ENCODE measurements at places on chromosomes 1 and 21. TPM values are rescaled to one million over a fixed set of nuclear protein-coding genes. Genes with fewer than 3 reads are reported as not detected.

Gene SYT11
- 20.6 TPM for total RNA-seq

DNA sequence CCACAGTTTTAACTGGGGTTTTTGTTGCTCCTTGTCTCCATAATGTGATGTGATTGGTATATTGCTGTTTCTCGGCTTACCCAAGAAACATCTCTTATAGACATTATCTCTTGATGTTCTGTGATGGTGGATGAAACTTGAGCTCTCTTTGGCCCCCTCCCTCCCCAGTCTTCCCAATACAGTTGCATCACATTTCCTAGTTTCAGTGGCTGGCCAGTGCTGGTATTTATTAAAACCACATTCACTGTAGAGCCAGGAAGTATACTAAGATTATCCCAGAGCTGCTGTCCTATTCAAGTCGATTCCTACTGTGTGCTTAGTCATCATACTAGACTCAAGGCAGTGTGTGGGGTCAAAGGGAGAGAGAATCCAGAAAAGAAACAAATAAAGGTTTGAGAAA is 244.4 kb downstream of the KAZN start:
- no peak for DNase-seq

GRCh38 chr1:240091614-240092300 is at the start of gene FMN2:
FMN2 (plus strand) TSS chr1:240091883; CDS start chr1:240092110, 227 bp downstream.
- DNase-seq: peak; percentile 71

Gene LCE1C
- not detected for total RNA-seq

DNA sequence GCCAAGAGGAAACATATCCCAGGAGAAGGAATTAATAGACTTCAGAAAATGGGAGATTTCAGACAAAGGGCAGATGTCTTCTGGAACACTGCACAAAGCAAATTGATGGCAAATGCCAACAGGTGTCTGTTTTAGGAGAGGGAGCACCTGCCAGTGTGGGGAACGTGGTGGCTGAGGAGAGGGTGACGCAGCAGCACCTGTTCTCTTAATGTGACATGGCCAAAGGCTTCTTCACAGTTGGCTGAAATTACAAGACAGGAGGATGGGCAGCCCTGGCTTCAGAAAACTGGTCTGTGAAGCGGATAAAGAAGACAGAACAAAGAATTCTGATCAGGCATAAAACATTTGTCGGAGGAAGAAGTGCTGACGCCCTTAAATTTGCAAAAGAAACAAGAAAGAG is 178.7 kb upstream of the RUNX1 start:
- no peak for DNase-seq

DNA sequence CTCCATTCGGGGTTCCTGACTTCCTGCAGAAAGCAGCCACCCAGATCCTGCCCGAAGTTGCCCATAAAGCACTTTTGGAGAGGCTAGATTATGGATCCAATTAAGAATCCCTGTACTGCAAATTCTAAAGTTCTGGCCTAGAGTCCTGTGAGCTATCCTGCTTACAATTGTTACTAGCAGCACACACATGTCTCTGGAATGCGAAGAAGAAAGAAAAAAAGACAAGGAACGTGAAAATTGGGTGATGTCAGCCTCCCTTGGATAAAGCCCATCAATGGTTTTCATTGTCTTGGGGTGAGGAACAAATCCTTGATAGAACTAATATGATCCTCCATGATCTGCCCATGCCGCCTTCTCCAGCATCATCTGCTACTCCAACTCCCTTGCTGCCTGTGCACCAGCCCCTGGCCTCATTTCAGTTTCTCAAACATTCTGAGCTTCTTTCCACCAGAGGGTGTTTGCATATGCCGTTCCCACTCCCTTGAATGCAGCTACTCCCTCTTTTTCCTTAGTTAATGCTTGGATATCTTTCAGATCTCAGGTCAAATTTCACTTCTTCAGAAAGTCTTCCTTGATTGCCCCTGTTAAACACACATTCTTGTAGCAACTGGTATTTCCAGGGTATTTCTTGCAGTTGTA is 94.0 kb downstream of the ST6GALNAC5 start:
- DNase-seq: no peak

- no peak for DNase-seq
Observed at GRCh38 chr1:113677250-113678158, 81.8 kb downstream of the PHTF1 start.

GRCh38 chr1:38208716-38209632 is 162.4 kb upstream of the POU3F1 start:
- no peak for DNase-seq

- no peak for DNase-seq
Observed at GRCh38 chr1:59769736-59770095, 45.0 kb upstream of the HOOK1 start.

DNA sequence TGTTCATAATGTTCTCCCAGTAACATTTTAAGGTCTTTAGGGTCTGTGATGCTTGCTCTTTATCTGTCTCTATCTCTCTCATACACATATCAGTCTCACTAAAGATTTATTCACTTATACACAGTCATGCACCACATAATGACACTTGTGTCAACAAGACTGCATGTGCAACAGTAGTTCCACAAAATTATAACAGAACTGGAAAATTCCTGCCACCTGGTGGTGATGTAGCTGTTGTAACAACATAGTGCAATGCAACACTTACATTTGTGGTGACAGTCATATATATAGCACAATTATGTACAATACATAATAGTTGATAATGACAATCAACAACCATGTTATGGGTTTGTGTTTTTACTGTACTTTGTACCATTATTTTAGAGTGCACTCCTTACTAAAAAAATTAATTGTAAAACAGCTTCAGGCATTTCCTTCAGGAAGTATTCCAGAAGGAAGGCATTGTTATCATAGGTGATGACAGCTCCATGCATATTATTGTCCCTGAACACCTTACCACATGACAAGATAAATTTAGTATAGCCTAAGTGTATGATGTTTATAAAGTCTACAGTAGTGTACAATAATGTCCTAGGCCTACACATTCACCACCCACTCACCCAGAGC is 8.1 kb downstream of the TDRD5 start:
- no peak for DNase-seq

Gene VHLL
- not detected for total RNA-seq

- DNase-seq: no peak
Observed at GRCh38 chr1:36835017-36835695, 199.2 kb downstream of the GRIK3 start.

Gene LDLRAD2
- total RNA-seq: not detected

- DNase-seq: no peak
Observed at GRCh38 chr1:229778794-229779193, 152.7 kb downstream of the URB2 start.

DNA sequence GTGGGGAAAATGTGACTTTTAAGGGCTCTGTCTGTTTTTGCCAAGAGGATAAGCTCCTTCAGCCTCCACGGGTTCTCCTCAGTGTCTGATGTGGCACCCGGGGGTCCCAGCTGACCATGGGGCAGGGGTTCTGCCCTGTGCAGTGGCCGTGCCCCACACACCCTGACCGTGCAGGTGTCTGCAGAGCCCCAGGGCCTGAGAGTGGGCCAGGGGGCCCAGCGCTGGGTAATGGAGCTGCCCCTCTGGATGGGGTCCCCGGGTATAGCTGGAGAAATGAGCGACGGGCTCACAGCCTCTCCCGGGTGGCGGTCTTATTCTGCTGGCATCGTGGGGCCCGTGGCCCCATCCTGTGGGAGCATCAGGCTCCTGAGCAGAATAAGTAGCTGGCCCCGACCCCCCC is 2.9 kb upstream of the PFKL start:
- DNase-seq: no peak

DNA sequence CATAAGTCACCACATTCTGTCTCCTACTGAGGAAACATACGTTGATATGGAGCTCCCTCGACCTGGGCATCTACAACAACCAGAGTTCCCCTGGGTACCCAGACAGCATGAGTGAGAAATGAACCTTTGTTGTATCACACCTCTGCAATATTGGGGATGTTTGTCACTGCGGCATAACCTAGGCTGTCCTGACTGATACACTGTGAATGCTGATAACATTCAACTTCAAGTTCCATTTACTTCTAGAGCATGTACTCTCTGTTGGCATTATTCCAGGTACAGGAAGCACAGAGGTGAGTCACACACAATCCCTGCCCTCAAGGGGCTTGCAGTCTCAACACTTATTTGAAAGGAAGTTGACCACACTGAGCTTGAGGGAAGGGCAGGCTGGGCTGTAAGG is 65.6 kb downstream of the HTR6 start:
- no peak for DNase-seq

GRCh38 chr1:67677930-67678329 is 7.1 kb upstream of the GADD45A start:
- DNase-seq: no peak

DNA sequence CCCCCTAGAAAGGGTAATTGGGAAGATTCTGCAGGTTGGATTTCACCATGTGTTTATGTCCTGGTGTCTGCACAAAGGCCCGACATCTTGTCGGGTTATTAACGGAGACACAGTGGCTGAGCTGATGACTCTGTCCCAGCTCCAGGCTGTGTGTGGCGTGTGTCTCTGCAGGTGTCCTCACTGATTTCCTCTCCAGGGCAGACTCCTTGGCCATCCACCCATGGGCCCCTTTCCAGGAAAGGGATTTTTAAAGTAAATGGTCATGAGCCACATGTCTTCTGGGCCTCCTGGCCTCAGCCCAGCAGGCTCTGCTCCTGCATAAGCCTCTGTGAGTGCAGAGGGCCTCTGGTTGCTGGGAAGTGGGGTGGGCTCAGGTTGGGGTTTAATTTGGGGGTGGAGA is 418.7 kb upstream of the VAMP3 start:
- DNase-seq: no peak

Gene ASCL5
- total RNA-seq: not detected

Gene OR2M3
- not detected for total RNA-seq

GRCh38 chr21:34354836-34355235 is 9.0 kb upstream of the KCNE2 start:
- no peak for DNase-seq

- DNase-seq: no peak
Observed at GRCh38 chr1:37764414-37764825, 500 bp downstream of the EPHA10 start.

Gene GPR153
- 3.7 TPM for total RNA-seq
